ENCODE measurements at places on chromosomes 1 and 21.

DNA sequence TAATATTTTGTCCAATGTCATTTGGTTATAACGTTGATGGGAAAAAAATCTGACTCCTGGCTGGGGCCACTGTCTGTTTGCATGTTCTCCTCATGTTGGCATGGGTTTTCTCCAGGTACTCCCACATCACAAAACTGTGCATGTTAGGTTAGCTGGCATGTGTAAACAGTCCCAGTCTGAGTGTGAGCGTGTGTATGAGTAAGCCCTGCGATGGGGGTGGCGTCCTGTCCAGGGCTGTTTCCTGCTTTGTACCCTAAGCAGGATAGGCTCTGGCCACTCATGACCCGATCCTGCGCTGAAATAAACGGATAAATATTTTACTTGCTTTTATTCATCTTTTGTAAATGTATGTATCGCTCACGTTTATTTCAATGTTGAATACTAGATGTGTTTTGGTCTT is 13.5 kb downstream of the EFCAB14 start:
- DNase-seq, result no peak

DNA sequence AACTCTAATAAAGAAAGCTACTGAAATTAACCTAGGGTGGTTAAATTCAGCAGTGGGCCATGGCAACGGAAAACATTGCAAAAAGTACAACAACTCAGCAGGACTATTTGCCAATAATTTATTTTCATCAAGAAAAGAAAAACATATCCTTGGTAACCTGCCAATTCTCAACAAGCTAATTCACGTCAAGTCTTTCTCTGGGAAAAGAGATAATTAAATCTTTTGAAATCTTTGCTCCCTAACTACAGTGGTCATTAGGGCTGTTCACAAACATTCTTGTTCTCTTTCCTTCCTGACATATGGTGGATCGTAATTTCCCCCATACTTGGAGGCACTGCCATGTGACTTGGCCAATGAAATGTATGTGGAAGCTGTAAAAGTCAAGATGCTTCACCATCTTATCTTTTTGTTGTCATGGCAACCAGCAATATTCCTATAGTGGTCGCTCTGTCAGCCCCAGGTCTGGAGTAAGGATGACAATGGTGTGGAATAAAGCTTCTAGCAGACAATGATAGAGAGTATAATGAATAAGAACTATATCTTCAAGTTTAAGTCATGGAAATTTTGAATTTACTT is 29.6 kb upstream of the ZNF326 start:
- no peak for DNase-seq

GRCh38 chr1:201758499-201759050 is 70.4 kb upstream of the IPO9 start:
- DNase-seq, result no peak

DNA sequence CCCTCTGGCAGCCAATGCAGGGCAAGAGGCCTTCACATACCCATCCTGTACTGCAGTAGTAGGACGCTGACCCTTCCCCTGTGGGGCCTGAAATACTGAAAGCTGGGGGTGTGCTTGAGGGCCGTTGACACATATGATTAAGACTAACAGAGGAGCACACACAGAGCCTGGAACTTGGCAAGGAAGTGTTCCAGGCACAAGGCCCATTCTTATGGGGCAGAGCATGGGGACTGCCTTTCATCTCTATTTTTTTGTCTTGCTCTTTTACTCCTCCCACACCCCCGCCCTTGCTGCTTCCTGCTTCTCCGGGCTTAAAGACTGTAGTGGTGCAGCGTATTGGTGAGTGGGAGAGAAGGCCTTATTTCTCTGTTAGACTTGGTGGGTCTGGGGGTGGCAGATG is 137.4 kb downstream of the BACH1 start:
- no peak for DNase-seq

DNA sequence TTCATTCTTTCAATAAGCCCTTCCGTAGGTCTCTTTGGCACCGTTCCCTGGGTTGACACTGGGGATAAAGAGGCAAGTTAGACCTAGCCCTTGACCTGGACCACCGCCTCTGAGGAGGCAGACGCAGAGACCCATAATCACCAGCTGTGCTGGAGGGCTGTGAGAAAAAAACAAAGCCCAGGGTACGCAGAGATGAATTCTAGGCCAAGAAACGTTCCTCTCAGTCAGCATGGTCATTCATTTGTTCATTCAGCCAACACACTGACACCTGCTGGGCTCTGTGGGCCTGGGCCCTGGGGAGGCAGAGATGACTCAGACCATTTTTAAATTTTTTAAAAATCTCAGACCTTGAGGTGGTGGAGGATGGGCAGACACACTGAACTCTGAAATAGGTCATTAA is 26.3 kb upstream of the TRABD2B start:
- DNase-seq, result no peak

- no peak for DNase-seq
Observed at GRCh38 chr1:193540511-193540910, 354.1 kb upstream of the B3GALT2 start.

DNA sequence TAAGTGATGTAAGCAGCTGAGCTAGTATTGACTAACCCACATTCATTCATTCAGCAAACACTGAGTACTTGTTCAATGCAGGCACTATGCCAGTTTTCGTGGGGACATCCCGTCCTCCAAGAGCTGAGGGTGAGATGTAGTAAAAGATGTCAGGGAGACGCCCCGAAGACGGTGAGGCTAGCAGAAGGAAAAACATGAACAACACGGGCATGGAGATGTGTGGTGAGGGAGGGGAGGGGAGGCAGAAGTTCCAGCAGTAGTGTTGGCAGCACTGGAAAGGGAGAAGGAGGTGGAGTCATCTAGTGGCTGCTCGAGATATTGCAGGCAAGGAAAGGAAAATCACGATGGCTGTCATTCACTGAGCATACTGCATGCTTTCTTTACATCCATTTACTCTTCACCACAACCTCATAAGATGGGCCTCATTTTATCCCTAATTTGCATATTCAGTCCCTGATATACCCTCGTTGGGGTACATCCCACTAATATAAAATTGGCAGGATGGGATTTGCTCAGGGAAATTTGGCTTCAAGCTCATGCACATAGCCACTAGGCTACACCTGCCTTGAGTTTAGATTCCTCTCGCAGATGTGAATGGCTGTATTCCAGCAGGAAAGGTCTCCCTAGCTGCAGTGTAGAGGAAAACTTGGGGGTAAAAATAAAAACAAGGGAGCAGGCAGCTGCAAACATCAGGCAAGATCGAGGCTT is 14.5 kb downstream of the PDZK1IP1 start:
- no peak for DNase-seq

- no peak for DNase-seq
Observed at GRCh38 chr1:150388241-150388640, 24.3 kb downstream of the RPRD2 start.

- DNase-seq, result no peak
Observed at GRCh38 chr1:147625362-147625995, 44.8 kb downstream of the ACP6 start.

GRCh38 chr1:22347854-22348760 is 103.5 kb upstream of the ZBTB40 start:
- DNase-seq, result no peak

- DNase-seq, result no peak
Observed at GRCh38 chr1:116772648-116773045, 18.4 kb downstream of the CD2 start.

DNA sequence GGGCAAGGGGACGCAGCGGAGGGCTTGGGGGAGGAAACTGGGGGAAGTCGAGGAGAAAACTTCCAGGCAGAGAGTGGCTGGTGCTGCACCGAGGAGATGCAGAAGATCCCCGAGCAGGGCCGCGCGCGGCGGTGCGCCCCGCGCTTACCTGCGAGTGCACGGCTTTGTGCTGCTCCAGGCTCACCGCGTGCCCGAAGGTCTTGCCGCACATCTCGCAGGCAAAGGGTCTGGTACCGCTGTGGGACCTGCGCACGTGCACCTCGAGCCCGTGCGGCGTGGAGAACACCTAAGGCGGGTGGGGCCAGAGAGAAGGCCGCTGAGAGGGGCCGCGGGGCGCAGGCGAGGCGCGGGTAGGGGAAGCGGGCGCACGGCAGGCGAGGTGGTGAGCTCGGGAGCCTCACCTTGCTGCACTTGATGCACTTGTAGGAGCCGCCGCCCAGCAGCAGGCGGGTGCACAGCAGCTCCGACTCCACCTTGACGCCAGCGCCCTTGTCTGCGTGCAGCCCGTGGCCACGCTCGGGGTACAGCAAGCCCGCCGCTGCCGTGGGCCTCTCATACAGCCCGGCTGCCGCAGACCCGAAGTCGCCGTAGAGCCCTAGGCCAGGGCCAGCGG is 6.4 kb downstream of the GFI1 start:
- DNase-seq, result no peak

GRCh38 chr1:54699936-54700525 is 15.6 kb upstream of the TTC4 start:
- no peak for DNase-seq

- DNase-seq, result no peak
Observed at GRCh38 chr1:16289959-16290358, 53.0 kb upstream of the CPLANE2 start.

DNA sequence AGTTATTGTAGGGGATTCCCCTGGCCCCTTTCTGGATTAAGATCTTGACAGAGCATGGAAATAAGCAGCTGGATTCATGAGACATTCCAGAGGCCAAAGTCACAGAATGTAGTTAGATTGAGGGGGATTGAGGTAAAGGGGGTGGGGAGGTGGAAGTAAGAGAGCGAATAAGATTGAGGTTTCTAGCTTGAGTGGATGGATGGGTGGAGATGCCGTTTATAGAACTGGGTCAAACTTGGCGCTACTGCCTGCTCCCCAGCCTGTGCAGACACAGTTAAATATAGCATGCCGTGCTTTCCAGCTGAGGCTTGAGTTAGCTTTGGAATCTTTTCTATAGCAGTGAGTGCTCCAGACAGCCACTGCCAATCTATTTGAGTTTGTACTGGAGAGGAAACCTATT is 85.7 kb downstream of the DYRK1A start:
- DNase-seq, result no peak

DNA sequence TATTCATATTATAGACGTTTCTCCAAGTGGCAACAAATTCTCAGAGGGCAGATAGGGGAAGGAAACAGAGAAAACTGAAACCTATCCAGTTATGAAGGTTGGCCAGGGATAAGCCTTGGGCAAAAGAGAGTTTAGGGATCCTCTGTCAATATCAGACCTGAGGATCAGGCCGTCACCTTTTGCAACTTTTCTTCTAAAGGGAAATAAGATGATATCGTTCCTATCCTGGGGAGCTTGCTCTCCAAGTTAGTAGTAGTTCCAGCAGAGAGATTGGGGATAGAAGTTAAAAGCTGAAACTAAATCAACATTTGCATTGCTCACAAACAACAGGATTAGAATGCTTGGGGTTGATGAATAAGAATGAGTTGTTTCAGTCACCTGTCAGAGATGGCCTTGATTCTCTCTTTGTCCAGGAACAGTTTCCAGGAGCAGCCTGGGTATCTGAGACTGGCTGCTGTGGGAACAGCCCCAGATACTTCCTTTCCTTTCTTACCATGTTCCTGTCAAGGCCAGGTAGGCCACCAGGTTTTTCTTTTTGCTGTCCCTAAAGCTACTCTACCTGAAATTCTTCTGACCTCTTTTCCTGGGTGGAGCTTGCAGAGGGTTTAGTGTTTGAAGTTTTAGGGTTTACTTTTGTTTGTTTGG is 2.5 kb downstream of the RIIAD1 start:
- DNase-seq, result no peak

DNA sequence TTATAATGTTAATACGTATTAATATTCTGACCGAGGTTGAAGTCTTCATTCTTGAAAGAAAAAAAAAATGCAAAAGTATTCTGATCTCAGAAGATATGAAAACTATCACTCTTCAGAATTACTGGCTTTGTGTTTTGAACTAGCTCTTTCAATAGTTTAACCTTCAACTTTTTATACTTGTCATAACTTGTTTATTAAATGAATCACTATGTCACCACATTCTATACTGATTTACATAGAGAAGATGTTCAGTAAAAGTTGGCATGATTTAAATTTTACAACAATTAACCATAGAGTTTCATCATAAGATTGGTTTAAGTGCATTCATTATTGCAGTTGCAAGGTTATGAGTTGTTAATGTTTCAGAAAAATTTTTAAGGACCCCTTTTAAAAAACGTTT is 57.3 kb downstream of the HS2ST1 start:
- DNase-seq, result no peak

GRCh38 chr1:228358039-228358763 is 48.4 kb downstream of the TRIM11 start:
- no peak for DNase-seq

- DNase-seq, result no peak
Observed at GRCh38 chr1:6917067-6917466, 131.8 kb downstream of the CAMTA1 start.

GRCh38 chr1:162918151-162918754 is 57.3 kb upstream of the CCDC190 start:
- no peak for DNase-seq
